Fibroblast of skin of right quadriceps (primary cell): ENCODE measurements at places on chromosomes 13 and 19.

DNA sequence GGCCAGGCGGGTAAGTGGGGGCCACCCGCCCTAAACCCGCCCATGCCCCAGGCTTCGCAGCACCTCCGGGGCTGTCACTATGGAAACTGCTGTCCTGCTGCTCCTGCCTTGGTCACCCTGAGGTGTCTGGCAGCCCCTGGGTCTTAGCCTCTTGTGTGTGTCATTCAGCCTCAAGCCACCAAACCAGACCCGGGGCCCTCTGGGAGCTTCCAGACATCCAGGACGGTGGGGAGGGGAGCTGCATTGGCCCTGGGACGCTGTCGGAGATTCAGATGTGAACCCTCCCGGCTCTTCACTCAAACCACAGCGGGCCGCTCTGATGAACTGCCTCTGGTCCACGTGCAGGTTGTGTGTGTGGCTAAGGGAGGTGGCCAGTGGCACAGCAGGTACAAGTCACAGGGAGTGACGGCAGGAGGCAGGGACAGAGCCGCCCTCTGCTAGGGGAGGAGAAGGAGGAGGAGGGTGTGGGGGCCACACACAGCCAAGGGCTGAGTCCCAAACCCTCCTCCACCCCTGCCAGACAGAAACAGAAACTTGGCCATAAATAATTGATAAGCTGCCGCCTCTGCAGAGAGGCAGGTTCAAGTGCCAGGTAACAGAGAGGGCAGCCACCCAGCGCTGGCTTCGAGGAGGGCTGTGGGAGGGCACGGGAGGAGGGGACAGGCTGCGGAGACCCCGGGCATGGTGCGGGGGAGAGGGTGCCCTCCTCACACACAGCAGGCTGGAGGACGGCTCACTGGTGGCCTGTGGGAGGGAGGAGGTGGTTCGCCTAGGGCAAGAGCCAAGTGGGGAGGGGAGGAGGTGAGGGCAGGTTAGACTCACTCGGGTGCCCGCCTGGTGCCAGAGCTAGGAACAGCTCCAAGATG is 8.0 kb downstream of the NANOS3 start:
- no peak for DNase-seq

- no peak for DNase-seq
These were observed 17.4 kb upstream of the C13orf46 start for GRCh38 chr13:113991191-113991669.

GRCh38 chr13:44237881-44238421 is 135.7 kb upstream of the SERP2 start:
- DNase-seq = peak; percentile 76

DNA sequence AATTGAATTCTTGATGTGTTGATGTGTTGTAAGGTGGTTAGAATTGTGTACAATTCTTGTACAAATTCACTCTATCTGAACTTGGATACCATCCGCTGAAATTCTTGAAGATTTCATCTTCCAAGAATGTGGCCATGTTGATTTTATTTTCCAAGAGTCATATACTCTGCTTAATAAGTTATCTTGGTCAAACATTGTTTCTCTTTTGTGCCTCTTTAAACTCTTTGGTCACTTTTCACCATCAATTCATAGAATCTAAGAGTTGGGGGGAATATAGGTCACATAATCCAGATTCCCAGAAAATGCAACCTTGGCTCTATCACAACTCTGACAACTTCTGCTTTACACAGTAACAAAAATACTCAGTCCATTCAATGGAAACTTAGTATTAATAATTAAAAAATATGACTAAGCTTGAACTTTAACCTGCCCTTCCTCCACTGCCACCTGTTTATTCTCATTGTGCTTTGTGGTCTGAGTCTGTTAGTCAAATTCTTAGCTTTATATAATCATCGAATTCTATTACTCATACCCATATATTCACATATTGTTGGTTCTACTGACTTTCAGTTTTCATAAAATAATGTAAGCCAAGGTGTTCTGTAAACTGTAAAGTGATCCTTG is 373.2 kb downstream of the LMO7 start:
- DNase-seq = peak; percentile 8

DNA sequence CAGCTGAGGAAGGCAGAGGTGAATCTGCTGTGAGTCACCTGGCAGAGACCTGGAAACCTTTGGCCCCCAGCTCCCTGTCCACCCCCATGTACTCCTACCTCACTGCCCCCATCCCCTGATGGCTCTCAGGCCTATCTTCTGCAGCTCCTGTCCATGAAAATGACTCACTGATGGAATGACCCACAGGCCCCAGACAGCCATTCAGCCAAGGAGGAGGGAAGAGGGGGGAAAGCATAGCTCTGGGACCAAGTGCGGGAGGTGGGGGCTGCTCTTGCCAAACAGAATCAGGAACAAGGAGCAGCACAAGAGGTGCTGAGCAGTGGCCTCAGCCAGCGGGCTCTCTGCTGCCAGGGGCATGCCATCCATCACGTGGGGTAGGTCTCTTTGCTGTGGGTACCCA is 111.4 kb upstream of the C1QTNF9B start:
- DNase-seq = peak; percentile 16

GRCh38 chr13:97715763-97716162 is 237.7 kb upstream of the IPO5 start:
- DNase-seq = no peak

- no peak for DNase-seq
These were observed 30.8 kb downstream of the CCNE1 start for GRCh38 chr19:29842471-29843179.

DNA sequence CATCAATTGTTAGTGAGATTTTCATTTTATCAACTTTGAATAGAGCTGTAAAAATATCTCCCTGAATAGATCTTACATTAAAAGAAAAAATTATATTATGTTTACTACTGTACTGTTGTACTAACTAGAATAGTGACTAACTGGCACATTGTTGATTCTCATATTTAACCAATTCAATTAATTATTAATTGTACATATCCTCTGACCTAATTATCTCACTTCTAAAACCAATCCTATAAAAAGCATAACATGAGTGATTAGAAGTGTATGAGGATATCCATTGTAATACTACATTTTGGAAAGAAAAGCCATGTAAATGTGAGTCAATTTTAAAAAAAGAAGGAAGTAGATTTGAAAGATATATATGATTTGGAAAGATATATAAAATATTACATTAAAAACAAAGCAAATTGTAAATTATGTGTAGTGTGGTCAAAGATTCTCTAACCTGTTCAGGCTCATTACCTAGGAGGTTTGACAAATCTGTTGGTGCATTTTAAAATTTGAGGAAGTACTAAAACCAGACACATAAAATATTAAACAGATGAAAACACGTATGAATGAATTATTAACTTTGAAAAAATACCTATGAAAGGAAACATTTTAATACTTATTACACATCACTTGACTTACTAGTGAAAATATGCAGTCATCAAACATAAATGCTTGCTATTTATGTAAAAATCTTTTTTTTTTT is 829.8 kb upstream of the SLC10A2 start:
- DNase-seq = no peak

DNA sequence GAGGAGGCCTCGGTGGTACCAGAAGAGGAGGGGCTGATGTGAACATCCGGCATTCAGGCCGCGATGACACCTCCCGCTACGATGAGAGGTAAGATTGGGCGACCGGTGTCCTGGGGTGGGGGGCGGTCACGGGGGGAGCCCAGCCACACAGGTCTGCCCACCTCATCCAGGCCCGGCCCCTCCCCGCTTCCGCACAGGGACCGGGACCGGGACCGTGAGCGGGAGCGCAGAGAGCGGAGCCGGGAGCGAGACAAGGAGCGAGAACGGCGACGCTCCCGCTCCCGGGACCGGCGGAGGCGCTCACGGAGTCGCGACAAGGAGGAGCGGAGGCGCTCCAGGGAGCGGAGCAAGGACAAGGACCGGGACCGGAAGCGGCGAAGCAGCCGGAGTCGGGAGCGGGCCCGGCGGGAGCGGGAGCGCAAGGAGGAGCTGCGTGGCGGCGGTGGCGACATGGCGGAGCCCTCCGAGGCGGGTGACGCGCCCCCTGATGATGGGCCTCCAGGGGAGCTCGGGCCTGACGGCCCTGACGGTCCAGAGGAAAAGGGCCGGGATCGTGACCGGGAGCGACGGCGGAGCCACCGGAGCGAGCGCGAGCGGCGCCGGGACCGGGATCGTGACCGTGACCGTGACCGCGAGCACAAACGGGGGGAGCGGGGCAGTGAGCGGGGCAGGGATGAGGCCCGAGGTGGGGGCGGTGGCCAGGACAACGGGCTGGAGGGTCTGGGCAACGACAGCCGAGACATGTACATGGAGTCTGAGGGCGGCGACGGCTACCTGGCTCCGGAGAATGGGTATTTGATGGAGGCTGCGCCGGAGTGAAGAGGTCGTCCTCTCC is 6.3 kb upstream of the LIN7B start:
- DNase-seq = no peak

- peak; percentile 0 for DNase-seq
These were observed 600.5 kb upstream of the KLHL1 start for GRCh38 chr13:70708775-70709174.

DNA sequence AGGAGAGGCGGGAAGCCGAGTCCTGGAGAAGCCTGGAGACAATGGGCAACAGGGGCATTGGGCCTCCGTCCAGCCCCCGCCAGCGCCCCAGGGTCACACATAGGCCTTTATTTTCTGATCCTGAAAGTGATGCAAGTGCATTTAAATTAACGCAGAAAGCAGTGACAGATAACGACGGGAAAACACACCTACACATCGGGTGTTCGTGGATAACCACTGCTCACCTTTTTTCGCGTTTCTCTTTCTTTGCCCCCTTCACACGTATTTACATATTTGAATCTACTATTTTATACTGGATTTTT is 30.4 kb upstream of the GRTP1 start:
- DNase-seq = no peak

DNA sequence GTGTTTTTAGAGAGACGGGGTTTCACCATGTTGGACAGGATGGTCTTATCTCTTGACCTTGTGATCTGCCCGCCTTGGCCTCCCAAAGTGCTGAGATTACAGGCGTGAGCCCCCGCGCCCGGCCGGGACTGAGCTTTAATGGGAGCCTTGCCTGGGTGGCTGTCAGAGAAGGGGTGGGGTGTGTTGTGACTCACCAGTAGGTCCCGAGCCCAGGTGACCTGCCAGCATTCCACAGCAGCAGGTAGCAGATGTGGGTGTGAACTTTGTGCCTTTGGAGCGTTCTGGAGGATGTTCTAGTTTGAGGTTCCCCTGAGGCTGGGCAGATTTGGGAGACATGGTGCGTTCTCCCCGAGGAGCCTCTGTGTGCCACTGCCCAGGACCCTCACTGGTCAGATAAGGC is 7.1 kb upstream of the EPN1 start:
- no peak for DNase-seq

- peak; percentile 10 for DNase-seq
These were observed 21.3 kb downstream of the RNF6 start for GRCh38 chr13:26200811-26201210.

DNA sequence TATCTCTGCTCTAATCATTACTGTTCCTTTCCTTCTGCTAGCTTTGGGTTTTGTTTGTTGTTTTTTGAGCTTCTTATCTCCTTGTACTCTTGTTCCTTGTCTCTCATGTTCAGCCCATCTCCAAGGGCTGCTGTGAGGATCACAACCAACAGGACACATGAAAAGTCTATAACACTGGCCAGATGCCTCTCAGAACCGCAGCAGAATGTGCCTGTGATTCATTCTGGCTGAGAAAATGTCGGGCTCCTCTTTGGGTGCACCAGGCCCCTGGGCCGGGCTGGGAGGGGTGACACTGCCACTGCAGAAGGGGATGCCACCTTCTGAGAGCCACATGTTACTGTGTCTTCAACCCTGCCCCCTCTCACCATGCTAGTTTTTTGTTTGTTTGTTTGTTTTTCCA is 48.0 kb downstream of the GGACT start:
- no peak for DNase-seq

DNA sequence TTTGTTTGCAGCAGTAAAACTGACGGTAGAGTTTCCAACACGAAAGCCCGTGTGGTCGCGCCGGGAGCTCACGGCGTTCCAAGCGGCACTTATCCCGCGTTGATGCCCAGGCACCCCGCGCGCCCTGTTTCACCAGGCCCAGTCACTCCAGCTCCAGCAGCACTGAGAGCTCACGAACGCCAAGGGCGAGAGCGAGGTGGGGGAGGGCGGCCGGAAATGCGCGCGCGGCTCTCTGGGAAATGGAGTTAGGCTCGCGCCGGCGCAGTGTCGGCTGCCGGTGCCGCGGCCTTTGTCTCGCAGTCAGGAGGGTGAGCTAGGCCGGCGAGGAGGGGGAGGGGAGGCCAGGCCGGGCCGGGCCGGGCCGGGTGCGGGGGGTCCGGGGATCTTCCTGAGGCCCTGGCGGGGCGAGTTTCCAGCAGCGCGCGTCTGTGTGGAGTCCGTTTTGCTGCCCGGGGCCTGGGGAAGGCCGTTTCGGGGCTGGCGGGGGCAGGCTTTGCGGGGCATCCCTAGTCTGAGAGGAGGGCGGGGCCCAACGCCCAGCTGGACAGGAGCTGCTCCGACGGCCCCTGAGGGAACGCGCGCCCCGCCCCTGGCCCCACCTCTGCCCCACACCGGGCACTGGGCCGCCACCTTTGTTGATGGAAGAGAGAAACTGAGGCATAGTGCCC is at the start of gene ZNF135:
TSS of gene ZNF135 (plus strand) at position 280 of the 668 bp plus-strand sequence. CDS start 721 bp downstream, outside the sequence.
- peak; percentile 87 for DNase-seq

- no peak for DNase-seq
These were observed 1670.4 kb upstream of the SPRY2 start for GRCh38 chr13:82011355-82011754.

DNA sequence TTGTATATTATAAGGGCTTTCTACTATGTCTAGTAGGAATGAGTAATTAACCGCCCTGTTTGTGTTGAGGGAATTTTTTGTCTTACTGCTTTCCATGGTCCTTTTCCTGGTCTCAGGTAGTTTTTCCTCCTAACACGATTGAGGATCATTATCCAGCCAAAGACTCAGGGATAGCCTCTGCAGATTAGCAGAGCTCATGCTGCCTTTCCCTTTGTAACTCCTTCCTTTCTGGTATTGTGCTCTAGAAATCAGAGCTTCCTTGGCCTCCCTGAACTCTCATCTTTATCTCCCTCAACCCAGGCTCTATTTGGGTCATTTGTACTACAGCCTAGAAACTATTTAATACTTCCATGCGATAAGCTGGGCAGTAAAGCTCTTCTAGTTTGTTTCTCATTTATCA is 142.1 kb downstream of the PDS5B start:
- no peak for DNase-seq

DNA sequence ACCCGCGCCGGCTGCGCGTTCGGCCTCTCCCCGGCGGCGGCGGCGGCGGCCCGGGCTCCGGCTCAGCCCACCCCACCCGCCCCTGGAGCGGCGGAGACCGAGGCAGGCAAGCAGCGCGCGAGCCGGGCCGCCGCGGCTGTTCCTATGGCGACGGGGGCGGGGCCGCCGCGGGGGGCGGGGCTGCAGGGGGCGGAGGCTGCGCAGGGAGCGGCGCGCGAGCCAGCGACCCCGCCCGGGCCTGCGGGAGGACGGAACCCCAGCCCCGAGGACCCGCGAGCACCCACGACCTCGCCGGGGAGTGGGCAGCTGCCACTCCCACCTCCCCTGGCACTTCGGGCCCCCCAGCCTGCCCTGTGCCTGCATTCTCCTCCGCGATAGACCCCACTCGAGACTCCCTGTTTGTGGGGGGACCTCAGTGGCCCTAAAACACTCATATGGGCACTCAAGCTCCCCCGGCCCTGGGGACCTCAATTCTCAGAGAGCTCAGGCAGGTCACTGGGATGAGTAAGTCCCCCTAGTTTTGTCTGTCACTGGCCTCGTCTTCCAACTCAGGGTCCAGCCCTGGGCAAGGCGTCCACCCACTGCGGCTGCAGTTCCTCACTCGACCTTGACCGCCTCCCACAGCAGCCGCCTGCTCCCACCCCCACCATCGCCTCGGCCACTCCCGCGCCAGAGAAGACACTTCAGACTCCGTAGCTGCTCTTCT is at the start of gene CTXN1:
TSS of gene CTXN1 (minus strand) at position 115 of the 706 bp plus-strand sequence. CDS start 597 bp downstream, outside the sequence.
- DNase-seq = peak; percentile 55
